ENCODE measurements at places on chromosomes 16 and 17. TPM values are rescaled to one million over a fixed set of nuclear protein-coding genes. Genes with fewer than 3 reads are reported as not detected.

Gene CES5A
- polyA plus RNA-seq, result not detected

Gene SLC38A8
- 0.08 TPM for polyA plus RNA-seq

Gene GPR142
- not detected for polyA plus RNA-seq

Gene KRT39
- not detected for polyA plus RNA-seq

Gene NOG
- 3.2 TPM for polyA plus RNA-seq

Gene CCL11
- polyA plus RNA-seq, result not detected

Gene BCAR1
- polyA plus RNA-seq, result 29.2 TPM

Gene FOXC2
- polyA plus RNA-seq, result 1.3 TPM

Gene OR1G1
- not detected for polyA plus RNA-seq

Gene CTRB1
- polyA plus RNA-seq, result not detected

Gene TP53TG3D
- polyA plus RNA-seq, result 4.1 TPM

Gene SLC43A2
- polyA plus RNA-seq, result 9.8 TPM

Gene ADAP2
- 0.42 TPM for polyA plus RNA-seq

Gene PPL
- 24.6 TPM for polyA plus RNA-seq

Gene GAST
- polyA plus RNA-seq, result not detected

Gene OR1F1
- polyA plus RNA-seq, result 0.71 TPM

Gene ALOX15
- not detected for polyA plus RNA-seq

Data from SK-N-SH (cell line).